Substantia nigra (tissue), 51 donors: ENCODE measurements at places on chromosomes 3 and 15.
A peak's percentile ranks its signal among the peaks of the same experiment; 100 is the strongest.

- DNase-seq: no peak
Measured at GRCh38 chr15:82122746-82123400, 77.1 kb upstream of the MEX3B start.

GRCh38 chr3:32391643-32392535 is at the start of gene CMTM7:
Gene CMTM7 (plus strand): TSS chr3:32391853. CDS start chr3:32391907, 54 bp downstream.
- DNase-seq: no peak

GRCh38 chr3:71968544-71968943 is 183.6 kb upstream of the PROK2 start:
- no peak for DNase-seq

DNA sequence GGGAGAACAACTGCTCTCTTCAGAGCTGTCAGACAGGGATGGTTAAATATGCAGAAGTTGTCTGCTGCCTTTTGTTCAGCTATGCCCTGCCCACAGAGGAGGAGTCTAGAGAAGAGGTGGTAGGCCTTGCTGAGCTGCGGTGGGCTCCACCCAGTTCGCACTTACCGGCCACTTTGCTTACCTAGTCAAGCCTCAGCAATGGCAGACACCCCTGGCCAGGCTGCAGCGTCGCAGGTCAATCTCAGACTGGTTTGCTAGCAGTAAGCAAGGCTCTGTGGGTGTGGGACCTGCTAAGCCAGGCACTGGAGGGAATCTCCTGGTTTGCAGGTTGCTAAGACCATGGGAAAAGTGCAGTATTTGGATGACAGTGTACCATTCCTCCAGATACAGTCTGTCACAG is 12.3 kb upstream of the TMEM45A start:
- DNase-seq: no peak

GRCh38 chr3:43477600-43477999 is 144.2 kb downstream of the ANO10 start:
- no peak for DNase-seq

DNA sequence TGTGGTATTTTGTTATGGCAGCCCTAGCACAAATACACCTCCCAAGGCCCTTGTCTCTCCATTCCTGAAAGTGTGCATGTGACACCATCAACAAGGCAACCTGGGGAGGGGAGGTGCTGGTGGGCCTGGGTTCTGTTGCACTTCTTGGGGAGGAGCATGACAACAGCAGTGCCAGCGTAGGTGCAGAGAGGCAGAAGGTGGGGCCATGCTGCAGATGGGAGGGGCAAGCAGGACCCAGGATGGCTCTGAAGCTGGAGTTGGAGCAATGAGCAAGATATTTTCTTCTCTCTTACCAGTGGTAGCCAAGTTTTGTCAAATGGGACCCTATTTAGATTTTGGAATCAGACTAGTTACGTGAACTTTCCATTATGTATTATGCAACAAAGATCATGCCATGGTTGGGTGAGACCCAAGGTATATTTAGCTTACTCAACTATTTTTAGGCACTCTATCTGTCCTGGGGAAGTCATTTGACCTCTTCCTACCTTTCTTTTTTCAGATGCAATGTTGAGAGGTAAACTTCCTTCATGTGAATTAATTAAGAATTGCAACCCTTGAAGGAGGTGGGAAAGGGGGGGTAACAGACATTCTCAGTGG is 3.4 kb downstream of the FYCO1 start:
- no peak for DNase-seq

GRCh38 chr15:57460208-57460816 is 84.0 kb downstream of the CGNL1 start:
- no peak for DNase-seq

DNA sequence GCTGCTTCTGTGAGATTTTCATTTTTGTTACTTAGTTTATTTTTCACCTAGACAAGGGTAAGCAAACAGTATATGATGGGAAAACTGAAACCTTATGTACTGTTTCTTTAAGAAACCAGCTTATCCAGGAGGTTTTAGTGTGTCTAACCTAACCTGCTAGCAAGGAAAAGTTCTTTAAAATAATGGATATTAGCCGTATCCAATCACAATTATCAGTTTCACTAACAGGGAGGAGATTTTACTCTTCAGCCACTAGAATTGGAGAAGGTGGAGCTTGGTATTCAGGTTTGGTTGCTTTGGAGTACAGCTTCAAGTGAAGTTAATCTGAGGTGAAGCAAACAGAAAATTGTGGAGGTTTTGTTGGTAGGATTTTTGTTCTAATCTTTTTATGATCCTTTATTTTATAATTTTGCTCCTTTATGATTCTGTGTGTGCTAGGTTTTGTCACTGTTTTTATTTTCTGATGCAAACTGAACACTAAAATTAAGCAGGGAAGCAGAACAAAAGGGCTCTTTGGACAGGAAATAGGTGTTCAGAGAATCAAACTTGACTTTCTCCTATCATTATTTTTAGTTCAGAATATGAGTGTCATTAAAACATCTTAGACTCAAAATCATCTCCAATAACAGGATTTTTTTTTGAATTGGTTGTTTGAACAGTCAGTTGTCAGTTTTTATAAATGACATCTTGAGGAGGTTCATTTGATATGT is 13.0 kb downstream of the ZFAND6 start:
- no peak for DNase-seq

DNA sequence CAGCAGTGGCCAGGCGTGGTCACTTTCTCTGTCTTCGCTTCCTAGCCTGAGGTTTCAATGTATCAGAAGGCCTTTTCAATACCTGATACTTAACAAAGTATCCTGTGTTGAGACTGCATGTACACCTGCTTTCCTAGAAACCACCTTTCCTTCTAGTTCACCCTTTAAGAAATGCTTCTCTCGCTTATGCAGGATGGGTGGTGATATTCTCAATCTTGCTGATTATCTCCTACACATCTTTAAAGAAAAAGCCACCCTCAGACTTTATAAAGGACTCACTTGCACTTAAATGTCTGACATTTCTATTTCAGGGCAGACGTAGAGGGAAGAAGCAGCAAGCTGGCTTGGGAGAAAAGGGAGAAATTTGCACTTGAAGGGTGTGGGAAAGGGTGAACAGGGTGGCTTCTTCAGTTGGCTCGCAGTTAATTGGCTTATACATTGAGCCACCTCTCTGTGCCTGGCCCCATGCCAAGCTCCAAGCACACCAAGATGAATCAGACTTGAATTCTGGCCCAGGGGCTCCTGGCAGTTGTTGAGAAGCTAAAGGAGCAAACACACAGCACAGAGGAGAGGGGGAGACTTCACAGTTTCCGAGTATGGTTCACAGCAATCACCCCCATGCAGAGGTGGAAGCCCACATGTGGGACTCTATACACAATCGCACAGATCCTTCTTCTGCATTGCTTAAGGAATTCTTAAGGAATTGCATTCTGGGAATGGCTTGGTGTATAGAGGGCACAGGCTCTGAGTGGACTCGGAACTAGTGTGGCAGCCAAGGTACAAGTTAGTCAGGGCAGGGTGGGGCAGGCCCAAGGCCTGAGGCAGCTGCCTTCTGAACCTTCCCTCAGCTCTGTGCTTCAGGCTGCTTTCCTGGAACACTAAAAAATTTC is 1.3 kb downstream of the ARL6IP5 start:
- DNase-seq: peak; percentile 66

GRCh38 chr3:37200141-37200540 is 25.8 kb upstream of the LRRFIP2 start:
- DNase-seq: no peak

- DNase-seq: no peak
Measured at GRCh38 chr3:13167064-13167743, 94.0 kb upstream of the IQSEC1 start.

DNA sequence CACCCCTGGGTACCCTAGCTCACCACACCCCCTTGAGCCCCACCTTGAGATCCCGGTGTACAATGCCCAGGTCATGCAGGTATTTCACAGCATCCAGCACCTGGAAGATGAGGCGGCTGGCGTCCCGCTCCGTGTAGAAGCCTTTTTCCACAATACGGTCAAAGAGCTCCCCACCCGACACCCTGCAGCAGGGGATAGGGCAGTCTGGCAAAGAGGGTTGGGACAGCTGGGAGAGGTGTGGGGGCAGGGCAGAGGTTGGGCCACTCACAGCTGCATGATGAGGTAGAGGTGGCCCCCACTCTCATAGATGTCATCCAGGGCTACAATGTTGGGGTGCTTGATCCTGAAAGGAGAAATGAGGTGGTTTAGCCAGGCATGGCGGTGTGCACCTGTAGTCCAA is 6.9 kb downstream of the CAMK1 start:
- DNase-seq: no peak
